ENCODE measurements at places on chromosomes 4 and X.

- no peak for DNase-seq
Observed at GRCh38 chr4:77432717-77433417, 172.8 kb upstream of the CXCL13 start.

DNA sequence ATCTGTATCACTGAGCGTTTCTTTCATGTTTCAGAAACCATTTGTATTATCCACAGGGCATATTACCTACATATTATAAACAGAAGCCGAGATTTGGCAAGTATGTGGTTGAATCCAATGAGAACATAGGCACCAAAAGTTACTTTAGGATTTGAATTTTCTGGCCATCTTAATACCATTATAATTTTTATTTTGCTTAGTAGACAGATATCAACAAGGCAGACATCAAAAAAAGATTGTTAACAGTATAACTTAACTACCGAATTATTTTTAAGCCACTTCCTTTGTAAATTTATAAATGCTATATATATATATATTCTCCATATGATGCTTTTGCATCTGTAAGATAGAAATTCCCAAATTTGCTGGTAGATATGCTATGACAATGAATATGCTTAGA is 2.2 kb downstream of the GUCY1B1 start:
- no peak for DNase-seq

GRCh38 chr4:14083150-14083549 is 455.6 kb upstream of the BOD1L1 start:
- no peak for DNase-seq

DNA sequence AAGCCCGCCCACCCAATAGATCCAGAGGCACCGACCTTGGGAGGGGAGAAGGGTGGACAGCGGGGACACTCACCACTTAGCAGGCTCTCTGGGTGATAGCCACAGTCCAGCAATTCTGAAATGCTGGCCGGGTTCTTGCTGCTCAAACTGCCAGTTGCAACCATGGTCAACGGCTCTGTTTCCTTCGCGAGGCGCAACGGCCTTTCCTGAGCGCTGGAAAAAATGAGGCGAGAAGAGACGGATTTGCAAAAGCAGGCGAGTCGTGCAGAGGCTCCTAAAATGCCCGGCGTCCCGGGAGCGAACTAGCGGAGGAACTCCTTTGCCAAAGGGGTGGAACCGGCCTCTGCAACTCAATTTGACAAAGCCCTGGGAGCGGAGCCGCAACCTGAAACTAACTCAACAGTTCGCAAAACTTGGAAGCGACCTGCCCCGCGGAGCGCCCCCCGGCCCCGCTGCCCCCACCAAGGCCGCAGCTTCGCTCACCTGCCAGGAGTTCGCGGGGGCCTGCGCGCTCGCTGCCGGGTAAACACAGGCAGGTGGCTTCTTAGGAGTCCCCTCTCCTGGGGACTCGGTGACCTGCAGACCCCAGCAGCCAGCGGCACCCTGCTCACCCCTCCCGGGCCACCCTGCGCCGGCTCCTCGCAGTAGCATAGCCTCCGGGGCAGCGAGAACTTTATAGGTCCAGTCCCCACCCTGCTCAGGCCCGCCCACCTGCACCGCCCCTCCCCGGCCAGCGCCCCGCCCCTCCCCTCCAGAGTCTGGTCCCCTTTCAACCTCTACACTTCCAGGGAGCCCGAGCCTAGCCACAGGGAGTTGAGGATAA is at the start of gene DDIT4L:
Gene DDIT4L (minus strand): TSS at position 649 of the 823 bp plus-strand sequence. CDS start 485 bp downstream, at position 164.
- DNase-seq: no peak

DNA sequence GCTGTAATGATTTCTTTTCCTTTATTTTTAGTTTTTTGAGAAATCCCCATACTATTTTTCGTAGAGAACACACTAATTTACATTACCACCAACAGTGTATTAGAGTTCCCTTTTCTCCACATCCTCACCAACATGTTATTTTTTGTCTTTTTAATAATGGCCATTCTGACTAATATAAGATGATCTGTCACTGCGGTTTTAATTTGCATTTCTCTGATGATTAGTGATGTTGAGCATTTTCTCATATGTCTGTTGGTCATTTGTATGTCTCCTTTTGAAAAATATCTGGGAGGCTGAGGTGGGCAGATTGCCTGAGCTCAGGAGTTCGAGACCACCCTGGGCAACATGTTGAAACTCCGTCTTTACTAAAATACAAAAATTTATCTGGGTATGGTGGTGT is 30.2 kb downstream of the SPINK2 start:
- no peak for DNase-seq

- DNase-seq: no peak
Observed at GRCh38 chrX:22378296-22378695, 105.6 kb downstream of the CBLL2 start.

DNA sequence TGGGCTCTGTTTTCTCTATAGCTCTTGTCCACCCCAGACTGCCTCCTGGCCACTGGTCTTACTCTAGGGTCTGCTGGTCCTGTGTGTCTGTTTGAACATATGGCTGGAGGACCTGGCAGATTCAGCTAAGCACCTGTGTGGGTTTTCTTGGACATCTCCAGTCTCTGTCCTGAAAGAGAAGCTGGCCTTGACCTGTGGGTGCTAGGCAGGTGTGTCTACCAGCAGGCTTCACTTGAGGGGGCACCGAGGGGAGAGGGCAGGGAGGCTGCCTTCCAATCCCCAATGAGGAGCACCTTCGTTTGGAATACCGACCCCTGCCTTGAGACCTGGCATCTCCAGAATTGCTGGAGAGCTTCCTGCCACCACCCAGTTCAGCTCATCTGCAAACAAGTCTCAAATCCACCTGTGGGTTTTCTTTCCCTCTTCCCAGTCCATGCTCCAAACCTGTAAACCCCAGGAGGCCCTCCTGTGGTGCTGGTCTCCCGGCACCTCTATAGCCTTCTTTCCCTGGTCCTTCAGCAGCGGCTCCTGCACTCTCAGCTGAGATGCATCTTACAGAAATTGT is 45.2 kb downstream of the HTRA3 start:
- DNase-seq: no peak
